WERI-Rb-1 (cell line): ENCODE measurements at places on chromosomes 12 and 14.

DNA sequence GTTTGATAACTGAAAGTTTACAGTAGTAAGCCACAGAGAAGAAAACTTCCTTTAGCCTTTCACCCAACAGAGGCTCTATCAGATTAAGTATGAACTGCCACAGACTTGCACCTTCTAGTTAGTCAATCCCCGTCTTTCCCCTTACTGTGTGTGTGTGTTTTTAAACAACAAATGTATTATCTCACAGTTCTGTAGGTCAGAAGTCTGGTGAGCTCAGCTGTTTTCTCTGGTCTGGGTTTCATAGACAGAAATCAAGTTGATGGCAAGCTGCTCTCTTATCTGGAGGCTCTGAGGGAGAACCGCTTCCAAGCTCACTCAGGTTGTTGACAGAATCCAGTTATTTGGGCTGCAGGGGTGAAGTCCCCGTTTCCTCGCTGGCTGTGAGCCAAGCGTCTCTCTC is 320.5 kb downstream of the PRKD1 start:
- DNase-seq, result no peak

DNA sequence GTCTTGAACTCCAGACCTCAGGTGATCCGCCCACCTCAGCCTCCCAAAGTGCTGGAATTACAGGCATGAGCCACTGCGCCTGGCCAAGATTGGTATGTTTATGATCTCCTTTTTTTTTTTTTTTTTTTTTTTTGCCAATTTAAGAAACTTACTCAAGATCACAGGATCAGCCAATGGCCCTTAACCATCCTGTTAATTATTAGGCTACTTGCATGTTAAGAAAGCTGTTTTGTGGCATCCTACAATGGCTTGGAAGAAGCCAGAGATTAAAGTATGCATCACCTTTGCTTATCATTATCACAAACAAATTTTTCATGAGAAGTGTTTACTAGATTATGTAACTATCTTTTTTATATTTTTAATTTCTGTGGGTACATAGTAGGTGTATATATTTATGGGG is 140.2 kb downstream of the BCAT1 start:
- DNase-seq, result no peak

GRCh38 chr12:79687711-79688260 is 3.0 kb downstream of the PAWR start:
- no peak for DNase-seq

GRCh38 chr12:68932128-68932960 is 627 bp downstream of the CPM start:
- DNase-seq, result no peak

GRCh38 chr12:108357834-108358579 is 18.9 kb upstream of the CMKLR1 start:
- no peak for DNase-seq

GRCh38 chr12:91222746-91223145 is 40.1 kb upstream of the DCN start:
- no peak for DNase-seq

DNA sequence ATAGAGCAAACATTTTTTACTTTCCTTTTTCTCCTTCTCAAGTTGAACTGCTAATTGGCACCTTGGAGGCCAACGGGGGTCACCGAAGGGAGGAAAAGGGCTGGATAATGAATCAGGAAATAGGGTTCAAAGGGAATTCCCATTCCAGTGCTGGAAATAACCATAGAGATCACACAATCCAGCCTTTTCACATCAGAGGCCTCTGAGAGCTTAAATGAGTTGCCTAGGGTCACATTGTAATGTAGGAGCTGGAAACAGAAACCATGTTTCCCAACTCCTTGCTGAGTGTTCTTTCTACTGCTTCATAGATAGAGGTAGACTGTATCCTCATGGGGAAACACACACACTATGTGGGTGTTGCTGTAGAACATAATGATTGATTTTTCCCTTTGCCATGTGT is 60.6 kb upstream of the DDHD1 start:
- no peak for DNase-seq

GRCh38 chr14:85895603-85896002 is 365.7 kb downstream of the FLRT2 start:
- no peak for DNase-seq

GRCh38 chr12:114658002-114658441 is 26.0 kb downstream of the TBX3 start:
- no peak for DNase-seq

GRCh38 chr14:87386524-87386923 is 606.5 kb downstream of the GALC start:
- no peak for DNase-seq

DNA sequence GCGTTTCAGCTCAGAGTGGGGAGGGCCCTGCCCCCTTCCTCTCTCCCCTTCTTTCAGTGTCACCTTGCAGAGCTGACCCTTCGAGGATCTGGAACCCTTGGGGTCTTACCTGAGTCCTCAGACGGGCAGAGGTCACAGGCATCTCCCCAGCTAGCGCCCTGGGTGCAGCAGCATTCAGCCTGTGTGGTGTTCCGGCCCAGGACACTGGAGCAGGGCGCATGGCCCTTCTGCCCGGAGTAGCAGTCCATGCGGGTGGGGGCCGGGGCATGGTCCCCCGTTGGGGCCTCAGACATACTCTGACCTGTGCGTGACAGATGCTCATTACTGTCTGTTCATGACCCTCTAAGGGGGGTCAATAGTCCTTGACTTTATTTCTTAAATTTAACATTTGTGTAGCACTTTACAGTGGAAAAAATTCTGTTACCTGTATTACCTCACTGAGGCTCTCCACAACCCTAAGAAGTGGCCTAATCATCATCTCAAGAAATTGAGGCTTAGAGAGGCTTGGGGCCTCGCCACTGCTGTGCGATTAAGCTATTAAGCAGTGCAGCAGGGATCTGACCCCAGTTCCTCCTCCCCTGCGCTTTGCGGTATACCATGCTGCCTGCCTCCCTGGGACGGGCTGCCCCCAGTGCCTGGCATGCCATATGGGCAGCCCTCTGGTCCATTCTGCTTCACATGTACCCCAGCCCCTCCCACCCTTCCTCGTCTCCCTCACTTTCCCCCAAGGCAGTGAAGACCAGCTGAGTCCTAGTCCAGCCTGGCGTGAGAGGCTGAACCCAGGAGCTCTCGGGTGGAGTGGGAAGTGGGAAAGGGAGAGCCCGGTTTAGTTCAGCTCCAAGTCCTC is 11.5 kb downstream of the ISCA2 start:
- DNase-seq, result peak; percentile 84

GRCh38 chr12:77152623-77153193 is 87.3 kb upstream of the E2F7 start:
- DNase-seq, result no peak

DNA sequence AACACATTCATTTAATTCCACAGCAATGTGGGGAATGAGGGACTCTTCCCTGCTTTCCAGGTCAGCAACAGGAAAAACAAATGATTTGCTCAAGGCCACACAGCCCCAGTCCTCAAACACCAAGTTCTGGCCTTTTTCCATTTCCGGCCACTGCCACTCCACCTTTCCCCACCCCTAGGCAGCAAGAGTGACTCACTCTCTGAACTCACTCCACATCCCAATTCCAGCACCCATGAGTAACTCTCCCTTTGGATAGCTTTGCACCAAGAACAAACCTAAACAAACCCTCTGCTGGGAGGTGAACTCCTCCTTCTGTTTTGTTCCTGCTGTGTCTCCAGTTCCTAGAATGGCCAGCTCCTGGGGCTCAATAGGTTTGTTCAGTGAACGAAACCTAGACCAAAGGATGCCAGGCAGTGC is 30.4 kb upstream of the PLEKHG6 start:
- DNase-seq, result no peak

- no peak for DNase-seq
Observed at GRCh38 chr14:79411403-79412174, 799.7 kb downstream of the DIO2 start.
